ENCODE measurements at places on chromosomes 3 and 15.

GRCh38 chr3:191166368-191166767, 32.7 kb upstream of the OSTN start:
- no peak for DNase-seq

- DNase-seq, result no peak
These were observed 1.3 kb downstream of the ARHGEF26 start for GRCh38 chr3:154122552-154122911.

GRCh38 chr15:81481346-81481745, 107.3 kb upstream of the TMC3 start:
- no peak for DNase-seq

GRCh38 chr3:58218904-58219303, 8.1 kb upstream of the DNASE1L3 start:
- no peak for DNase-seq

GRCh38 chr15:61869656-61870055, 190.6 kb downstream of the VPS13C start:
- DNase-seq, result no peak

DNA sequence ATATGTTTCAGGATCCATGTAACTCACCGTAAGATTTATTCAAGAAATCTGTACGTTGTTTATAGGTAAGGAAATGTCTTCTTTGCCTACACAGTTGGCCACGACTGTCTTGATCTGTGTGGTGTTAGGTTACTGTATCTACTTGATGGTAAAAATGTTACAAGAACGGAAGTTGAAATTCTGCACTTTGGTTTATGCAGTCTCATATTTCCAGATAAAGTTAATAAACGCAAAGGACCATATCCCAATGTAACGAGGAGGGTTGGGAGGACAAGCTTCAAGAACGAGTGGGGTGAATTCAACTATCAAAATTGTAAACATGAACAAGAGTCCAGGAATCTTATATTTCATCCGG, 1.0 kb downstream of the USF3 start:
- no peak for DNase-seq

DNA sequence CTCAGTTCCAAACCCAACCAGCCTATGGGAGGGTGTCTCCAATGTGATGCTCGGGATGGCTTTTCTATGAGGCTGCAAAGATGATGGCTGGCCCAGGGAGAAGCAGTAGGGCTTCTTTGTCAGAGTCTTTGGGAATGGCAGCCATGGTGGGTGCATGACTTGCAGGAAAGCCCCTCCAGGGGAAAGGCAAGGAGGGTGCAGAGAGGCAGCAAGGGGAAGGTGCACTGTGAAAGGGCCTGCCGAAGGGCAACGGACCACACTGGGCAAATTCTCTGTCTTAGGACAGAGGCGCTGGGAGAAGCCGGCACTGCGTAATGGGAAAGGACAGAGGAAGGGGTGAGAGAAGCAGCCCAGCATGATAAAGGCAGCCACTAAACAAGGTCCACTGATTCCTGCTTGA, 302.8 kb upstream of the LYSMD4 start:
- DNase-seq, result no peak

GRCh38 chr3:100045696-100046095, 68.6 kb downstream of the FILIP1L start:
- peak; percentile 72 for DNase-seq

DNA sequence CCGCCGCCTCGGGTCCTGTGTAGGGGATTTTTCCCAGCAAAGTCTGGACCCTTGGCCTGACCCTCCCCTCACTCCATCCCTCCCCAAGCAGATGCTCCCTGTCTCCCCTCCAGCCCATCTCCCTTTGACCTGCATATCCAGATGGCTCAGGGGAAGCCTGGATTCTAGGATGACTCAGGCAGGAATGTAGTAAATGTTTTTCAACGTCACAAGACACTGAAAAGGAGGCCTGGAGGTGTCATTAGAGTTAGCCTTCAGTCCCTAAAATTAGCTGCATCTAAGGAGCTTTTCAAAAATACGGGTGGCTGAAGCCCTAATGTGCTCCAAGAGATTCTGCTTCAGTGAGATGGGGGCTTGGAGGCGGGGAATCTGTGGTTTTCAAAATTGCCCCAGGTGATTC, 7.2 kb downstream of the ACAN start:
- peak; percentile 73 for DNase-seq

- no peak for DNase-seq
These were observed 411.7 kb downstream of the MAGI1 start for GRCh38 chr3:65627062-65627461.

GRCh38 chr15:38624244-38625205, 59.9 kb upstream of the RASGRP1 start:
- no peak for DNase-seq

DNA sequence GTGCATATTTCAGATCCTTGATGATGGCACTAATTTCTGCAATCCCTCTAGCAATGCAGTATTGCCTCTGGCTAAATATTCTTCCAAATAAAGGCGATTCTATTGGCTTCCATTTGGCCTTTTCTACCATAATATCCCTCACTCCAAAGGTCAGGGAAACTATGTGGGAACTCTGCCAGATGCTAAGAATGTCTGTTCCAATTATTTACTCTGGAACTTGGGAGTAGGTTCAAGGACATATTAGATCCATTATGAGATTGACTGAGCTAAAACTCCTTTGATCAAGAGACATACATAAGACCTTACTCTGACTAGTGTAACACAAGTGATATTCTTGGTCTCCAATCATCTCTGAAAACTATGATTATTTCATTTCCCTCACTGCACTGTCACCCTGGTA, 674.5 kb upstream of the NECTIN3 start:
- DNase-seq, result no peak

GRCh38 chr3:78812166-78812565, 955.6 kb downstream of the ROBO1 start:
- no peak for DNase-seq

DNA sequence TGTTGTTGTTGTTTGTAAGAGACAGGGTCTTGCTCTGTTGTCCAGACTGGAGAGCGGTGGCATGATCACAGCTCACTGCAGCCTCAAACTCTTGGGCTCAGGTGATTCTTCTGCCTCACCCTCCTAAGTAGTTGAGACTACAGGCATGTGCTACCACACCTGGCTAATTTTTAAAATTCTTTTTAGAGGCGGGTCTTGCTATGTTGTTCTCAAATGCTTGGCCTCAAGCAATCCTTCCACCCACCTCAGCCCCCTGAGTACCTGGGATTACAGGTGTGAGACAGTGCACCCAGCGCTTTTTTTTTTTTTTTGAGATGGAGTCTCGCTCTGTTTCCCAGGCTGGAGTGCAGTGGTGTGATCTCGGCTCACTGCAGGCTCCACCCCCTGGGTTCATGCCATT, 46.7 kb downstream of the TMOD3 start:
- no peak for DNase-seq

DNA sequence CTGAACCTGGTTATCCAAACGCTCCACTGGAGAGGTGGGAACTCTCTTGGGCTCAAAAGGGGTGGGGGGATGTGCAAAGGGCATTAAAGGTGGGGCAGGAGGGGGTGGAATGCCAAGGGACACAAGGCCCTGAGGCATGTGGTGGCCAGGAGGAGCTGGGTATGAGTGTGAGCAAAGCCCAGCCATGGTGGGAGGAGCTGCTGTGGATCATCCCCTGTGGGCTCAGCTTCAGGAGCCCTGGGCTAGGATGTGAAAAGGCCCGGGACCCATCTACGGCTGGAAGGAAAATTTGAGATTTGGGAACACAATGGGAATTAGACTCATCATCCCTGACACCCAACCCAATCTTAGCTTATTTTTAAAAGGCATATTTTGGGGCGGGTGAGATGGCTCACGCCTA, 33.3 kb downstream of the MGLL start:
- no peak for DNase-seq

DNA sequence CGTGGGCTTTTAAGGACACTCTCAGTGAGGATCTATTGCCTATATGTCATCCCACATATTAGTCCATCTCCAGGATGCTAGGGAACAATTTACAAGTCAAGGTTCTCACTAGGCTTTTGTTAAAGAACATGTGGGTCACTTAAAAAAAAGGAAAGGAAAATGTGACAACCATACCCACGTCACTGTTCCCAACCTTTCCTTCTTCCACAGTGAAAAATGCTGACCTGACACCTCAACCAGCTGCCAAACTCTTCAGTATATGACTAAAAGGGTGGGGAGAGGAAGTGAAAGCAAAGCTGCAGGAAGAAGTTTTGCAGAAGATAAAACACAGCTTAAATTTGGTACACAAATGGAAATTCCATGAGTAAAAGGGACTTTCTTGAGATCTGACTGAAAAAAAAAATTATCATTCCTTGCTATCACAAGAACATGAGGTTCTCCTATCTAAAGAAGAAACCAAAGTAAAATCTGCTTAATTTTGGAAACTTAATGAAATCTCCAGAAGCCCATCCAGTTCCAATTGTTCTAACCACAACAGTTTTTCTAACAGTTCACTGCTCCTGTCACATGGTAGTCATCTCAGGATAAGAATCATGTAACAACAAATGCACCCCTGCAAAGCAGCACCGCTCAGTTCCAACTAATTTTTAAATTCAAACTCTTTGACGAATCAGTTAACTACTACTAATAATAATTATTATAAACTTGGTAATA, 117.0 kb upstream of the TSPAN3 start:
- DNase-seq, result no peak

DNA sequence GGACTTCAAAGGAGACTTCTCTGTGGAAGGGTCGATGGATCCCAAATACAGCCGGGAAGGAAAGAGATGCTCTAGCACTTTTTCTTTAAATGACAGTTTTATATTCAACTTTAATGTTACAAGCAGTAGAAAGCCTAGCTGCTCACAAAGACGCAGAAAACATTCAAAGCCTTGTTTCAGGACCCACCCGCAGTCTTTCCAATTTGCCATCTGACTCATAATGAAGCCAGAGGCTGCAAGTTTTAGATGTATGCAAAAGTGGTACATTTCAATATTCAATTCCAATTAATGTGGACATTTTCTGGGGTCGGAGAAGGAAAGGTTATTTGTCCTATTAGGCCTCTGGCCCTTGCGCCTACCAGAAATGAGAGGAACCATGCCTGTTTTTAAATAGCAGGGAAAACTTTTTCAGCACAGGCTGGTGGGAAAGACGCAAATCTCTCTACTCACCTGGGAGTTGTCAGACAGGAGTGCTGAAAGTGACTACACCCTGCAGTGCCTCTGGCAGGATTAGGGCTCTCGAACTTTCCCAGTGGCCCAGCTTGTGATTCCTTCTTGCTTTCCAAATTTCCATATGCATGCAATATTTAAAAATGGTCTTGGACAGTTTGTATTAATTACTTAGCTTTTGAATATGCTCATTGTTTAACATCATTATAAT, 117.4 kb upstream of the MBNL1 start:
- peak; percentile 40 for DNase-seq

GRCh38 chr3:143307613-143308183, 188.1 kb downstream of the CHST2 start:
- peak; percentile 19 for DNase-seq

- no peak for DNase-seq
These were observed 54.2 kb downstream of the FBXL2 start for GRCh38 chr3:33331414-33331813.

GRCh38 chr3:48215876-48216275, 7.4 kb upstream of the CAMP start:
- no peak for DNase-seq

- DNase-seq, result no peak
These were observed 123.4 kb downstream of the EEFSEC start for GRCh38 chr3:128276577-128277183.

- DNase-seq, result peak; percentile 92
These were observed 36.2 kb upstream of the COL6A6 start for GRCh38 chr3:130480736-130481135.

- DNase-seq, result no peak
These were observed 25.3 kb downstream of the GABRG3 start for GRCh38 chr15:26996250-26996649.

- peak; percentile 62 for DNase-seq
These were observed 738 bp downstream of the ACAP2 start for GRCh38 chr3:195441992-195442572.

- no peak for DNase-seq
These were observed 16.2 kb downstream of the NCEH1 start for GRCh38 chr3:172694573-172695246.

GRCh38 chr3:39639344-39640236, 169.8 kb upstream of the MYRIP start:
- DNase-seq, result peak; percentile 94

GRCh38 chr3:13544951-13545651, 3.8 kb upstream of the FBLN2 start:
- no peak for DNase-seq

DNA sequence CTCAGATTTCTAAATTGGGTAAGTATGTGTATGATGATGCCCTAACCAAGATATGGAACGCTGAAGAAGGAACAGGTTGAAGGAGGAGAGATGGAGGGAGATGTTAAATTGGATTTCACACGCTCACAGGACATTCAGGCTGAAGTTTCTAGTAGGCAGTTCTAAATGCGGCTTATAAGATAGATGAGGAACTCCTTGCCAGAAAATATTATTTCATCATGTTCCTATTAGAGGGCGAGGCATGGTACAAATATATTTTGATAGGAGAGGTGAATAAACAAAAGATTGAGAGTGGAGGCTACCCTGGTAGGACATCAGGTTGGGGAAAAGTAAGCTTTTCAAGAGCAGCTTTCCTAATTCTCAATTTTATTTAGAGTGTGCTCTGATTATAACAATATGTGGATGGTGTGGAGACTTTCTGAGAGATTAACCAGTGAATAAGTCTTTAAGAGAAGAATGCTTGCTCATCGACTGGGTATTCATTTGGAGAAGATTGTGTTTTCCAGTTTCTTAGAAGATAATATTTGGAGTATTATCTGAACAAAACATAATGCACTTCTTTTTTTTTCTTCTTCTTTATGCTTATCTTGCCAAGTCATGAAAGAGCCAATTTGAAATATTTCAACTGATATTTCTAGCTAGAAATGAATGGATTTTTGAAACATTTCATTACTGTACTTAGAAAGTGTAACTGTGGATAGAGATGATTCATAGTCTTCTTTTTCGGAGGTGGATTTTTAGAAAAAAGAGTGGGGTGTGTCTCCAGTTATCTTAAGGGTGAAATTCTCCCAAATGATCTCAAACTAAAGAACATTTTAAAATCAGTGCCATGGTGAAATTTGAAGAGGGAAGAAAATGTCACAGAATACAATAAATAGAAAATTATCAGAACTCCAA, 88.5 kb downstream of the B3GALNT1 start:
- DNase-seq, result no peak

GRCh38 chr3:66722675-66723074, 221.9 kb upstream of the LRIG1 start:
- DNase-seq, result peak; percentile 7

GRCh38 chr15:56074481-56075265, 81.3 kb upstream of the NEDD4 start:
- DNase-seq, result no peak

- no peak for DNase-seq
These were observed 114.6 kb downstream of the NFKBIZ start for GRCh38 chr3:101963902-101964362.

GRCh38 chr3:123521179-123521969, 63.5 kb downstream of the HACD2 start:
- no peak for DNase-seq

DNA sequence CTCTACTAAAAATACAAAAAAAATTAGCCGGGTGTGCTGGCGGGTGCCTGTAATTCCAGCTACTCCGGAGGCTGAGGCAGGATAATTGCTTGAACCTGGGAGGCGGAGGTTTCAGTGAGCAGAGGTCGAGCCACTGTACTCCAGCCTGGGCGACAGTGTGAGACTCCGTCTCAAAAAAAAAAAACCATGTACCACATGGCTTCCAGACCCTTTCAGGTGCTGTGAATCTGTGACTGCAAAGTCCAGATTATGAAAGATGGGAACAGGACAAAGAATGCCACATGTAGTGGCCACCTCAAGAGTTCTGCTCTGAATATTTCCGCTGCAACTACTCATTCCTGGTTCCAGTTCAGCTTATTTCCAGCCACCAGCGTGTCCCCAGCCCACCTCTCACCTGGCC, 8.4 kb upstream of the DCAF1 start:
- DNase-seq, result no peak

GRCh38 chr3:94069194-94069813, 6.4 kb downstream of the NSUN3 start:
- no peak for DNase-seq

Data from mesendoderm (in vitro differentiated cells).